ENCODE measurements at places on chromosomes 11 and 22.

DNA sequence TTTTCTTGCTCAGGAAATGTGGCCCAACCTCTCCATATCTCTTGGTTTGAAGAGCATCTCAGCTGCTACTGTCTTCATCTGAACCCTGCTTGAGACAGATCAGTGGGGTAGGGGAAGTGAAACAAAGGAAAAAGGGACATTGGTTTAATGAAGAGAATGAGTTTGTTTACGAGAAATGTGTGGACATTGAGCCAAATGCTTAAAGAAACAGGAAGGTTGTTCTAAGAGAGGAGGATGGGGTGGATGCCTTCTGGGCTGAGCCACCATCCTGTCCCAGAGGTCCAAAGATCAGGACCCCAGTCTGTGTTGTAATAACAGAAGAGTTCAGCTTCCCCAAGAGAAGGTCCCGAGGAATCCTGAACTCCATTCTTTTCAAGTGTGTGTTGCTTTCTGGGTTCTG lies 369.7 kb downstream of the INSC start:
- no peak for DNase-seq

DNA sequence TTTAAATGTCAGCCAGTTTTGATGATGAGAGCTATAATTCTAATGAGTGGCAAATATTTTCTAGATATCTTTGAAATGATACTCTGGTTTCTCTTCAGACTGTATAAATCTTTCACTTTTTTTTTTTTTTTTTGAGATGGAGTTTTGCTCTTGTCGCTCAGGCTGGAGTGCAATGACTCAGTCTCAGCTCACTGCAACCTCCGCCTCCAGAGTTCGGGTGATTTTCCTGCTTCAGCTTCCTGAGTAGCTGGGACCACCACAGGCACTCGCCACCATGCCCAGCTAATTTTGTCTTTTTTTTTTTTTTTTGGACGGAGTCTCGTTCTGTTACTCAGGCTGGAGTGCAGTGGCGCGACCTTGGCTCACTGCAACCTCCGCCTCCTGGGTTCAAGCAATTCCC lies 113.6 kb downstream of the TEAD1 start:
- peak; percentile 28 for DNase-seq

DNA sequence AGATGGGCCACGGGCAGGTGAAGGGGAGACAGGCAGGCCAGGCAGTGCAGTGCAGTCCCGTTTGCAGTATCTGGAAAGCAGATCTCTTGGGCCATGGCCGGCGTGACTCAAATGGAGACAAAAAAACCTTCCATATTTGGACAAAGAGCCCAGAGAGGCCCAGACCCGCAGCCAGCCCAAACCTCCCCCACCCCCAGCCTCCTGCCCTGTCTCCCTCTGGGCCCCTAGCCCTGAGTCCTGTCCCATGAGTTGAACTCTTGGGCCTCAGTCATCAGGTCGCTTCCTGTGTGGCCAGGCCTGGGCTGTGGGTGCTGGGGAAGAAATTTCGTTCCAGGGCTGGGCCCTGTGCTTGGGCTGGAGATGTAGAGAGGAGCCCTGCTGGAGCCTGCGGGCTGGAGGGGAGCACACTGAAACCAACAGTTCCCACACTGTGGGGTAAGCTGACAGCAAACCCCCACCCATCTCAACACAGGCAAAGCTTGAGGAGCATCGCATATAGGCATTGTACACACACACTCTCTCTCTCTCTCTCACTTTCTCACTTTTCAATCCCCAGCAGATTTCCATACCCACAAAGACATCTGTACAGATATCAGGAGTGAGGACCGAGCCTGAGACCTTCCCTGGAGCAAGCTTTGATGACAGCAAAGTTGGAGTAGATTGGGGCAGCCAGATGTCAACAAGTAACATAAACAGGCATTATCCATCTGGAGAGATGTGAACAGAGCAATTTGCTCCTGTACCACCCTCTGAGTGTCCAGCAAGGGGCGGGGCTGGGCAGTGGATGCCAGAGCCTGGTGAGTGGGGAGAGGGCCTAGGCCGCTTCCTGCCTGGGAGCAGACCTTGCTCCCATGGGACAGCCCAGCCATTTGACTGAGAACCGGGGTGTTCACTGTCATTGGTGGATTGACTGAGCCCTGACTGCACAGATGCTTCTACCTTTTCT lies 17.2 kb downstream of the ARHGEF17 start:
- DNase-seq: no peak

DNA sequence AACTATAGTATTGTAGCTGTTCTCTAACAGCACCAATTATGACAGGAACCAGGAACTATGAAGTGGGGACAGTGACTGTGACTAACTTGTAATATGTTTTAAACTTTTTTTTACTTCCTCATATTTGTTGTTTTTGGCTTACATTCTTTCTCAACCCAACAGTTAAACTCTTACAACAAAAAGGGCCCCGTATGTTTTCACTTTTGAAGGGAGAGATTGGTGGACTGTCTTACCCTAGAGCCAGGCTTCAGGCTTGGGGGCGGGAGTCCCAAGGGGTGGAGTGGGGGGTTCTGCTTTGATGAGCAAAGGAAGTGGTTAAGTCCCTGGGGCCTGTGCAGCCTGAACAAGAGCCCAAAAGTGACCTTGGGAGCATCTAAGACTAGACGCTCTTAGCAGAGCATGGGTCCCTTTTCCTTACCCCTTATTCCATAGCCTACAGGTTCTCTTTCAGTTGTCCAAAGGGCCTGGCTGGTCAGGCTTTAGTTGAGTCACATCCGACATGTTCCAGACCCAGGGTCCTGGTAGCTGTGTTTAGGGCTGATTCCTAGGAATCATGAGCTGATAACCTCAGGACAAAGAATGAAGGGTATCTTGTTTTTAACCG lies 38.8 kb downstream of the STIM1 start:
- DNase-seq: no peak

DNA sequence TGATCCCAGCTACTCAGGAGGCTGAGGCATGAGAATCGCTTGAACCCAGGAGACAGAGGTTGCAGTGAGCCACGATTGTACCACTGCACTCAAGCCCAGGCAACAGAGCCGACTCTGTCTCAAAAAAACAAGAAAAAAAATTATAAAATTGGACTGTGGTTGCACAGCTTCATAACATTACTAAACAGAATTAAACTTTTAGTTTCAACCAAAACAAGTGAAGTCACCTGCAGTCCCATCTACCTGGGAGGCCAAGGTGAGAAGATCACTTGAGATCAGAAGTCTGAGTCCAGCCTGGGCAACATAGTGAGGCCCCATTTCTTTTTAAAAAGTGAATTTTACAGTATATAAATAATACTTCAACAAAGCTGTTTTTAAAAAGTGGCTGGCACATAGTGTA lies 47.8 kb upstream of the CD5 start:
- no peak for DNase-seq
